ENCODE measurements at places on chromosomes 13 and 19. TPM values are rescaled to one million over a fixed set of nuclear protein-coding genes. Genes with fewer than 3 reads are reported as not detected.

DNA sequence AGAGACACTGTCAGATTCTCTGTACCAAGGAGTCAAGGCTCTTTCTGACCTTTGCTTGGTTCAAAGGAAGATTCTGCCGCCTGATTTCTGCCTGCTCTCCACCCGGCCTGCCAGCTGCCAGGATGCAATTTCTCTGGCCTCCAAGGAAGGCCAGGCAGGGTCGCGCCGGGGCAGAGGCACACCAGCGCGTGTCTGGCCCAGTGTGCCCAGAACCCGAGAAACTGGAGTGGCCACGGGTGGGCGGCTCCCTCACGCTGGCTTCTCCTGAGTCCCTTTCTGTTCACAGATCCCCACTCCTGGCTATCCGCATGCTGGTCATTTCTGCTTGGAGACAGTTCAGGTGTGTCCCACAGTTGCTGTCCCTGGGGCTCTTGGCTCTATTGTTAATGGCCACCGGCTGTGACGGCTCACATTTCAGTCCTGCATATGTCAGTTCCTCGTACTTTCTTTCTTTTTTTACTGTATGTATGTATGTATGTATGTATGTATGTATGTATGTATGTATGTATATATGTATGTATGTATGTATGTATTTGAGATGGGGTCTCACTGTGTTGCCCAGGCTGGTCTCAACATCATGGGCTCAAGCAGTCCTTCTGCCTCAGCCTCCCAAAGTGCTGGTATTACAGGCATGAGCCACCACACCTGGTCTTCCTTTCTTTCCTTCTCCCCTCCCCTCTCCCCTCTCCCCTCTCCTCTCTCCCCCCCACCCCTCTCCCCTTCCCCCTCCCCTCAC, 16.9 kb downstream of the TMPRSS9 start:
- peaks cover 24% of the 10 kb centered on the region for H3K4me1 ChIP-seq
- no peak overlapping the region for H3K27ac ChIP-seq
- no peak for DNase-seq
- H3K27me3 ChIP-seq: peaks cover 1% of the 10 kb centered on the region
- peaks cover 5% of the 10 kb centered on the region for H3K36me3 ChIP-seq
- H3K4me3 ChIP-seq: no peak overlapping the region

GRCh38 chr13:94009701-94010100, 469.8 kb downstream of the DCT start:
- H3K36me3 ChIP-seq: peaks cover 3% of the 10 kb centered on the region
- H3K4me3 ChIP-seq: no peak overlapping the region
- H3K27ac ChIP-seq: peak overlapping the region; percentile 89
- no peaks in the 10 kb centered on the region for H3K27me3 ChIP-seq

GRCh38 chr19:4374498-4375163, 25.7 kb downstream of the SH3GL1 start:
- DNase-seq: no peak
- H3K27ac ChIP-seq: peak overlapping the region; percentile 97
- H3K27me3 ChIP-seq: no peaks in the 10 kb centered on the region
- H3K4me1 ChIP-seq: peaks cover 79% of the 10 kb centered on the region
- H3K4me3 ChIP-seq: no peak overlapping the region

DNA sequence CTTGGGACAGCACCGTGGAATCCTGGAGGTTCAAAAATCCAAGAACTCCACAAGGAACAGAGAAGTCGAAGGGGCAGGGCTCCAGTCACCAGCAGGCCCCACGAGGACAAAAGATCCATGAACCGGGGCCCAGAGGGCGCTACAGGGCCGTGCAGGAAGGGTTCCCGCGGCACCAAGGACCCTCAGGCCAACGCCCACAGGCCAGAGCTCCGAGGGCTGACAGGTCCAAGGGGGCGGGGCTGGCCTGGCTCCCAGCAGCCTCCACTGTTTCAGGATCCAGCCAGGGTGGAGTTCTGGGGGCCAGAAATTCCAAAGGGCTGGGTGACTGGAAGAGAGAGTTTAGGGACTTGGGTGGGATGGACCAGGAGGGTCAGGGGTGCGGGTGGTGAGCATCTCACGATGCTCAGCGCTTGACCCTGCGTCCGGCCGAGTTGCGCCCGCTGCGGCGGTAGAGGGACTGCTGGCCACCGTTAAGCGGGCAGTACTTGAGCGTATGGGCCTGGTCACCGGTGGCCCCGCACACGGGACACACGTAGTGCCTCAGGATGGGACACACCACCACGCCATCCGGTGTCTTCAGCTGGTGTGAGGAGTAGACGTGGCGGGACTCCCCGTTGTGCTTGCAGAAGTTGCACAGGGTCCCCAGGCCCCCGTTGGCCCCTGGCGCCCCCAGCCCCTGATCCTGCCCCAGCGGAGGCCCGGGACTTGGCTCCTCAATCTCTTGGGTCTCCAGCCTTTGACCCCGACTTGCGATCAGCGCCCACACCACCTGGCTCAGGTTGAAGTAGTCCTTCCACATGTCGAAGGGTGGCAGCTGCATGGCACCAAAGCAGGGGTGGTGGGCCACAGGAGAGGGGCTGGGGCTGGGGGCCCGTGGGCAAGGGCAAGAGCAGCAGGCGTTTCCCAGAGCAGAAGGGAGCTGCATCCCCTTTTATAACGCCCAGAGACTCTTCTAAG, at the start of gene NANOS2:
Gene NANOS2 (minus strand): TSS at position 905 of the 957 bp plus-strand sequence. CDS start 85 bp downstream, at position 820.
- no peak for DNase-seq
- H3K27ac ChIP-seq: no peak within 1 kb of the TSS
- no peak within 1 kb of the TSS for H3K4me3 ChIP-seq
- no peaks in the 10 kb centered on the region for H3K4me1 ChIP-seq
- H3K36me3 ChIP-seq: no peaks in the 10 kb centered on the region

DNA sequence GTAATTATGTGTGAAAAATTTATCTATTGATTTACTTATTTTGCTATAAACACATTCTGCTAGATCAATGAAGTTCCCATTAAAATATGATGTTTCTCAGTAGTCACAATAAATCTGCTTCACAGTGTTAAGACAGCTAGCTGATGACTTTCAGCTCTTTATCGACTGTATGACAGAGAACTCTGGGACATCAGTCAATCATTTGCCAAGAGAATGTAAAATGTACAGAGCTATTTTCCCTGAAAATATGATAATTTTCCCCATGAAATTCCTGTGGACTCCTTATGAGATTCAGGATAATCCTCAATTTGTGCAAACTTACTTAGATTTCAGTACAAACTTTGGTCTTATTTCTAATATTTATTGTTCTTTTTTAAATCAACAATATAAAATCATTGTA, 430.5 kb downstream of the SLITRK6 start:
- H3K4me1 ChIP-seq: peaks cover 27% of the 10 kb centered on the region
- no peaks in the 10 kb centered on the region for H3K36me3 ChIP-seq
- H3K27ac ChIP-seq: no peak overlapping the region
- no peak for DNase-seq
- no peak overlapping the region for H3K4me3 ChIP-seq
- H3K27me3 ChIP-seq: no peaks in the 10 kb centered on the region

- H3K27ac ChIP-seq: no peak overlapping the region
- no peak for DNase-seq
- H3K4me3 ChIP-seq: no peak overlapping the region
- H3K36me3 ChIP-seq: peaks cover 3% of the 10 kb centered on the region
- H3K4me1 ChIP-seq: peaks cover 12% of the 10 kb centered on the region
These were observed 50.5 kb upstream of the IRS2 start for GRCh38 chr13:109836629-109837607.

DNA sequence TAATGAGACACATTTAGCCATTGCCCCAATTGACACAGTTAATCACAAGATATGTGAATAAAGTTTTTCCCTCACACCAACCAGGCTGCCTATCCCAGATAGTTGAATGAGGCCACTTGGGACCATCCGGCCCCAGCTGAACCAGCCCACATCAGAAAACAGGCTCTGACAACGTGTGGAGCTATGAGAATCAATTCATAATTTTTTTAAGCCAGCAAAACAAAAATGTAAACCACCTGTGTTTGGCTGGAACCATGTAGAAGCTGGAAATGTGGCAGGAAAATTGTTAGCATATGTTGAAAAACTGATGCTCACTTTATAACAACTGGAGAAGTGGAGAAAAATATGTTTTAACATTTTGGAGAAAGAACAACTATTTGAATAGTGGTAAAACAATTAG, 1161.3 kb downstream of the SLITRK1 start:
- peaks cover 2% of the 10 kb centered on the region for H3K4me1 ChIP-seq
- no peaks in the 10 kb centered on the region for H3K36me3 ChIP-seq
- H3K27ac ChIP-seq: no peak overlapping the region
- DNase-seq: no peak

DNA sequence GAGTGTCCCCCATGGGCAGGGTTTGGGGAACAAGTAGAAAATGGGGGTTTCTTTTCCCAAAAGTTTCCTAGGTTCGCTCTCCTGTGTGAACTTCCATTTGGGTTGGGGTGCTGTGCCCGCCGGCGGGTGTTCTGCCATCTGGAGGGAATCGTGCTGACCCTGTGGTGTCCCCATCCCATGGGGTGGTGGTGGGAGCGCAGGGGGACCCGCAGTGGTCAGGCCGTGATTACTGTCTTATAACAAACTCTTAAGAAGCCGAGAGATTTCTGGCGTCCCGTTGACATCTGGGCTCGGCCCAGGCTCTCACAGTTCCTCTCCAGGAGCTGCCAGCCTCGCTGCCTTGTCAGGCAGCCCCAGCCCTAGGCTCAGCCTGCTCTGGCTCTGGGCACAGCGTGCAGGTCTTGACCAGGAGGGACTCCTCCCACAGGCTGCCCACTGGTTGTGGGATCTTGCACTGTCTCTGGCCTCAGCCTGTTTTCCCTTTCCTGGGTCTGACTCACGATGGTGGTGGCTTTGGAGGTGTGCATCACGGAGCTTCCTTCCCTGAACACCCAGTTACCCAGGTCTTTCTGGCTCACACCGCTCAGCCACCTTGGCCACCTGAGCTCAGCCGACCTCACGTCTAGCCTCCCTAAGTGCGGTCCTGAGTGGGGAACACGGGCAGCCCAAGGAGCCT, 34.5 kb downstream of the PLEKHJ1 start:
- no peak for DNase-seq
- H3K4me1 ChIP-seq: peaks cover 15% of the 10 kb centered on the region
- H3K27me3 ChIP-seq: no peaks in the 10 kb centered on the region
- no peak overlapping the region for H3K27ac ChIP-seq

DNA sequence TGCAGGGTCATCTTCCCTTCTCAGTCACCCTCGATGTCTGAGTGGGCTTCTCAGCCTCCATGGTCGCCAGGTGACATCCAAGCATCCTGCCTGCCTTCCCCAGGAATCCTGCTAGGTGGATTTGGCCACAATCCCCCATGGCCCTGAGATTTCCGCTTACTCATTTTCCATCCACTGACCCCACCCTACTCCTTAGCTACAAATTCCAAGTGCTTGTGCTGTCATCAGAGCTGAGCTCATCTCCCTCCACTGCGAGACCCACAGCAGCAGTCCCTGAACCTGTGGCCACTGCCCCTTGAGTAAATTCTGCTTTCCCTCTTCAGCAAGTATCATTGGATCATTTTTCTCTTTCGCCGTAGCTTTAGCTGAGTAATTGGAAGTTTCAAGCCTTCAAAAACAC, 90.5 kb upstream of the ANKRD10 start:
- peak overlapping the region; percentile 95 for H3K27ac ChIP-seq
- H3K36me3 ChIP-seq: no peaks in the 10 kb centered on the region
- no peak for DNase-seq
- H3K27me3 ChIP-seq: no peaks in the 10 kb centered on the region
- peaks cover 27% of the 10 kb centered on the region for H3K4me1 ChIP-seq

DNA sequence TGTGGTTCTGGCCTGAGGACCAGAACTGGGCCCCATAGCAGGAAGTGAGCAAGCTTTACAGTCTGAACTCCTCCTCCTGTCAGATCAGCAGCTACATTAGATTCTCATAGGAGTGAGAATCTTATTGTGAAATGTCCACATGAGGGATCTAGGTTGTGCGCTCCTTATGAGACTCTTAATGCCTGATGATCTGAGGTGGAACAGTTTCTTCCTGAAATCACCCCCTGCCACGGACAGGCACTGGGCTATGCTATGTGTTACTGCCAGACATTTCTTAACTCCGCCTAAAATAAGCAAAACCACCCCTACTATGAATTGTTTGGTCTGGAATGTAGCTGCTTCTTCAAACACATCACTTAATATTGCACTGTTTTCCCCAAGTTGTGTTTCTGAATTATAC, 4.6 kb downstream of the FBXL3 start:
- H3K4me1 ChIP-seq: peaks cover 56% of the 10 kb centered on the region
- peak overlapping the region; percentile 73 for H3K27ac ChIP-seq
- no peak overlapping the region for H3K4me3 ChIP-seq
- no peak for DNase-seq
- H3K36me3 ChIP-seq: peaks cover 1% of the 10 kb centered on the region
- no peaks in the 10 kb centered on the region for H3K27me3 ChIP-seq

- no peaks in the 10 kb centered on the region for H3K27me3 ChIP-seq
- no peak for DNase-seq
- no peaks in the 10 kb centered on the region for H3K4me1 ChIP-seq
- no peak overlapping the region for H3K4me3 ChIP-seq
These were observed 52.0 kb downstream of the TDRD3 start for GRCh38 chr13:60448907-60449510.

GRCh38 chr19:17406046-17406886, 836 bp upstream of the BST2 start:
- no peaks in the 10 kb centered on the region for H3K36me3 ChIP-seq
- peaks cover 14% of the 10 kb centered on the region for H3K4me1 ChIP-seq
- H3K27me3 ChIP-seq: peaks cover 3% of the 10 kb centered on the region
- DNase-seq: no peak
- no peak overlapping the region for H3K4me3 ChIP-seq
- H3K27ac ChIP-seq: no peak overlapping the region

DNA sequence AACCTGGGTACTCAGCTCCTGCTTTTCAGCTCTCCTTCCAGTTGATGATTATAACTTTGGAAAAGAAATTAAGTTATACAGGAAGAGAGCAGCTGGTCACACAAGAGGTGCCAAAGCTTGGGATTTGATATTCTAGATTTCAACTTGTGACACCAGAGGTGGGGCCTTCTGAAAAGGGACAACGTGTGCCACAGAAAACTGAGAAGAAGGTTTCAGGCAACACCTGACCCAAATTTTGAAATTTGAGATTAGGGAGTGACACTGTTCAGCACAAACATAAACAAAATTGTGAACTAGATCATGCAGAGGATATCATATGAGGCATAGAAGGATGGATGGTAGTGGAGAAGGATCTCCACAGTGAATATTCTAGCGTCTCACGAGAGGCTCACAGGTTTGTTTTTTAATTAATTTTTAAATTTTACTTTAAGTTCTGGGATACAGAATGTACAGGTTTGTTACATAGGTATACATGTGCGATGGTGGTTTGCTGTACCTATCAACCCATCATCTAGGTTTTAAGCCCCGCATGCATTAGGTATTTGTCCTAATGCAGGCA, 379.7 kb downstream of the ENOX1 start:
- H3K36me3 ChIP-seq: no peaks in the 10 kb centered on the region
- no peak overlapping the region for H3K27ac ChIP-seq
- no peak for DNase-seq
- H3K4me3 ChIP-seq: no peak overlapping the region

- H3K36me3 ChIP-seq: peaks cover 24% of the 10 kb centered on the region
- H3K27me3 ChIP-seq: no peaks in the 10 kb centered on the region
- peak overlapping the region; percentile 59 for H3K27ac ChIP-seq
- H3K4me1 ChIP-seq: peaks cover 20% of the 10 kb centered on the region
- DNase-seq: no peak
These were observed 17.3 kb downstream of the ZBTB7A start for GRCh38 chr19:4049432-4049831.

Gene CD33
- total RNA-seq: not detected

Gene HCST
- total RNA-seq: 0.50 TPM

Gene NDUFB7
- 126 TPM for total RNA-seq

Gene PCDH17
- total RNA-seq: 0.34 TPM

Gene RFXAP
- total RNA-seq: 5.0 TPM

Gene GPR42
- total RNA-seq: not detected

Gene SH2D3A
- 0.52 TPM for total RNA-seq

Gene CPT1C
- 30.7 TPM for total RNA-seq
